Esophagus (tissue), 2 donors: ENCODE measurements at places on chromosomes 12 and 14. TPM values are rescaled to one million over a fixed set of nuclear protein-coding genes. Genes with fewer than 3 reads are reported as not detected.

Gene MSI1
- 0.16 TPM for polyA plus RNA-seq

Gene PPP1R36
- 0.71 TPM for polyA plus RNA-seq

Gene VRTN
- polyA plus RNA-seq, result not detected

Gene TMTC2
- polyA plus RNA-seq, result 10.5 TPM

Gene CEBPE
- not detected for polyA plus RNA-seq

Gene CYP46A1
- polyA plus RNA-seq, result 0.16 TPM

Gene PDE3A
- 0.53 TPM for polyA plus RNA-seq

Gene MANSC4
- polyA plus RNA-seq, result not detected

Gene IAPP
- polyA plus RNA-seq, result not detected

Gene ANAPC5
- polyA plus RNA-seq, result 71.1 TPM

Gene BEST3
- not detected for polyA plus RNA-seq

Gene TMEM229B
- polyA plus RNA-seq, result 0.28 TPM

Gene DCN
- 41.1 TPM for polyA plus RNA-seq

Gene INHBC
- polyA plus RNA-seq, result not detected

Gene CCDC177
- polyA plus RNA-seq, result 0.04 TPM

Gene PLXNC1
- 0.41 TPM for polyA plus RNA-seq

Gene PRH1
- 1.3 TPM for polyA plus RNA-seq

Gene GNG2
- 2.0 TPM for polyA plus RNA-seq

Gene ANKS1B
- 0.85 TPM for polyA plus RNA-seq

Gene FGD4
- polyA plus RNA-seq, result 3.7 TPM

Gene CDK2
- 18.8 TPM for polyA plus RNA-seq

Gene BIN2
- polyA plus RNA-seq, result 1.7 TPM

Gene PRIM1
- 3.2 TPM for polyA plus RNA-seq

Gene OVCH1
- 0.01 TPM for polyA plus RNA-seq

Gene LHX5
- polyA plus RNA-seq, result not detected
